AG09319 (cell line): ENCODE measurements at places on chromosomes 1 and 21.

- no peak for DNase-seq
Measured at GRCh38 chr1:110062612-110063011, 7.9 kb downstream of the ALX3 start.

DNA sequence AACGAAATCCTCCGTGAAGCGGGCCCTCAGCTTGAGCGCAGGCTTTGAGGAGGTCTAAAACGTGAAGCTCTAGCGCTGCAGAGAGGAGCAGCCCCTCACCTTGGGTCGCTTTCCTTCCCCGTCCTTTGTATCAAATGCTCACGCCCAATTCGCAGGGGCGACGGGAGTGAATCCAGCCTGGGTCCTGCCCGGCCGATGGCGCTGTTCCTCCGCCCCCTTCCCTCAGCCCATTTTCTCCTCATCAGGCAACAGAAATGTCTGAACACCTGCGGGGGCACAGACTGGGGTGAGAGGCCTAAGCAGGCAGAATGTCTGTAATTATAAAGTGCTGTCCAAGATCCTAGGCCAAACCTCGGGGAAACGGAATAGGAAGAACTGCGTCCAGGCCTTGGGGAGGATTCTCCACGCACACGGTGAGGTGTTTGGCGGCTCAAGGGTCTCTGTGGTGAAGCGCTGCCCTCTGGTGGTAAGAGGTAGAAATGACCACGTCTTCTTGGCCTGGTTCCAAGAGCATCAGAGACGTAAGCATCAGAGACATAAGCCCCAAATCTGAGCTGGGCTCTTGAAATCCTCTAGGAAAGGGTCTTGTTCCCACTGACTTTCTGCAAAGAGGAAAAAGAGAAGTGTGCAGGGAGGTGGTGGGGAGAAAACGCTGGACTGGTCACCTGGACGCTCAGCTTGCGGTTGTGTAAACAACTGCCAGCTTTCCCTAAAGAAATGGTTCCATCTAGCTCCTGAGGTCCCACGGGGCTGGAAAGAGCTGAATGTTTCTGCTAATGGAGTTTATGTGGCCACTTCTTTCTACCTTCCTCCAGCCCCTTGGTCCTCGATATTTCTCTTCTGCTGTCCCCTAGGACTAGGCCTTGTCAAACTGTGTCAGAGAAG lies 92.1 kb upstream of the CD53 start:
- peak; percentile 14 for DNase-seq

DNA sequence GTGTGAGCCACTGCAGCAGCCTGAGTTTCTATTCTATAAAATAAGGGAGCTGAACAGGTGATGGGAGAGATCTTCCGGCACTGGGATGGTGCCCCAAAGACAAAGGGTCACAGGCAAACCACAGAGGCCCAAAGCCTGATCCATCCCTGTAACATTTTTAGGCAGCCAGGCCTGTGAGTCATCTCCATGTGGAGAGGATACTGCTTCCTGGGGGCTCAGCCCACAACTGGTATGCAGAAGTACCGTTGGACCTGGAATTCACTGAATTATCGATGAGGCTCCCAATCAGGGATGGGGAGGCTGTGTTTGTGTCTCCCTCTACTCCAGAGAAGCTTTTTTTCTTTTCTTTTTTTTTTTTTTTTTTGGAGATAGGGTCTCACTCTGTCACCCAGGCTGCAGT lies 48.8 kb upstream of the WASF2 start:
- DNase-seq: no peak

DNA sequence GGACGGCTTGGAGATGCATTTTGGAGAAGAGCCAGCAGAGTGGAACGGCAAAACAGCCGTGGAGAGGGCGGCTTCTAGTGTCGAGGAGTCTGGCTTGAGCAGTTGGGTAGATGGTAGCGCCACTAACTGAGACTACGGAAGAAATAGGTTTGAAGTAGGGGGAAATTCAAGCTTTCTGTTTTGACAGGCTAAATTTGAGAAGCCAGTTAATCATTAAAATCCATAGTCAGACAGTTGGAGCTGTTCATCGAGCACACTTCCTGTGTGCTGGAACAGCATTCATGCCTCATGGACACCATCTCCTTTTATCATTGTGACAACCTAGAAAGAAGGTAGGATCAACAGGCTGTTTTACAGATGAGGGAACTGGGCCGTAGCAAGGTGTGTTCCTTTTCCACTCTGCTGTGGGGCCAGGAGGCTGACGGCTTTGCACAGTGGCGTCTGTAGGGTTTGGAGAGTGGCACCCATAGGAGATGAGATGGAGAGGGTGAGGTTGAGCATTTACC lies 3.4 kb upstream of the PKLR start:
- DNase-seq: no peak

- no peak for DNase-seq
Measured at GRCh38 chr1:185926588-185926987, 192.4 kb downstream of the HMCN1 start.

DNA sequence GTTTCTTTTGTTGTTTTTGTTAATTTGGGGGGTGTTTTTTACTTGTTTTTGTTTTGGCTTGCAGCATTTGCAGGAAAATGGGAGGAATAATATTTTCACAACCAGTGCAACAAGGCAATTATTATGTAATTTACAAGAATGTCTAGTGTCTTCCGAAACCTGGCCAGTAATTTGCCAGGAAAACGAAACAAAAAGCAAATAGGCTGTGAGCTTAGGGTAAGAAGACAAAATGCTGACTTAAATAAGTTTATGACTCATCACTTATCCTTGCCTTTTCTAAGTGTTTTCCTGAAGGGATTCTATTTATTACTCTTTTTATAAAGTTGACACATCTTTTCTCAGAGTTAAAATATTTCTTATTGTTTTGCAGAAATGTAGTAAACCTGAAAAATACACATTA lies 49.8 kb downstream of the KCNT2 start:
- peak; percentile 49 for DNase-seq

- no peak for DNase-seq
Measured at GRCh38 chr1:201022493-201022819, 1.1 kb downstream of the KIF21B start.

- DNase-seq: no peak
Measured at GRCh38 chr1:233435622-233436021, 108.1 kb downstream of the MAP3K21 start.

DNA sequence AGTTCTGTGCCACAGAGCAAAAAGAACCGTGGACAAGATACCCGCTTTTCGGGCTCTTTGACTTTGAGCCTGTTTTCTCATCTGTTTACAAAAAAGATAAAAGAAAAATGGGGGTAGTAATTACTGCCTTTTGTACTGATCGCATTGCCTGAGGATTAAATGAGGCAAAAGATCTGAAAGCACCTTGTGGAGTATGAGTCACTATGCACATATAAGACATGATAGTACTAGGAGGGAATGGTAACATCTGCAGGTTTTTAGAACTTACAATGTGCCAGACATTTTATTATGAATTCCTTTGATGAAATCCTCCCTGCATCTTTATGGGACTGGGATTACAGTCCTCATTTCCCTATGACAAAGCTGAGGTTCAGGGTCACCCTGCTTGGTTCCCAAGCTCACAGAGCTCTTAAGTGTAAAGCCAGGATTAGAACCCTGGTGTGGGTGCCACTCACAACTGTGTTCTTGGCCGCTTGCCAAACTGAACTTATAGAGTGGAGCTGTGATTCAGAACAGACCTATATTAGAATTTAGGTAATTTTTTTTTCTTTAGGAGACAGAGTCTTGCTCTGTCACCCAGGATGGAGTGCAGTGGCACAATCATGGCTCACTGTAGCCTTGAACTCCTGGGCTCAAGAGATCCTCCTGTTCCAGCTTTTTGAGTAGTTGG lies 1.8 kb downstream of the DISC1 start:
- no peak for DNase-seq

GRCh38 chr1:21651214-21652042 lies 17.7 kb downstream of the RAP1GAP start:
- no peak for DNase-seq

DNA sequence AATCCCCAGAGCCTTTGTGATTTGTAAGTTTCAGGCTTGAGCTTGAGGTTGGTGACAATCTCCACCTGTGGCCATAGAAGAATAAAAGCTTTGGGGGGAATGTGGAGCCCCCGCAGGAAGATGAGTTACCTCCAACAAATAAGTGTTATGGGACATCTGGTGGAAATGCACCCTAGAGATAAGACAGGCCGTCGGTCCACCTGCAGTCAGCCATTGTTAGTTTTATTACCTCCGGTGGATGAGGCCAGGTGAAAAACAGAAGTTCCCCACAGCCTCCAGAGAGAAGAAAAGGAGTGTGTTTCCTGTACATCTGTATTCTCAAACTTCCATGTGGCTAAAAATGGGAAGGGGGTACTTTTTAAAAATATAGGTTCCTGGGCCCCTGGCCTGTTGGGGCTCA lies 137.4 kb downstream of the KAZN start:
- no peak for DNase-seq

DNA sequence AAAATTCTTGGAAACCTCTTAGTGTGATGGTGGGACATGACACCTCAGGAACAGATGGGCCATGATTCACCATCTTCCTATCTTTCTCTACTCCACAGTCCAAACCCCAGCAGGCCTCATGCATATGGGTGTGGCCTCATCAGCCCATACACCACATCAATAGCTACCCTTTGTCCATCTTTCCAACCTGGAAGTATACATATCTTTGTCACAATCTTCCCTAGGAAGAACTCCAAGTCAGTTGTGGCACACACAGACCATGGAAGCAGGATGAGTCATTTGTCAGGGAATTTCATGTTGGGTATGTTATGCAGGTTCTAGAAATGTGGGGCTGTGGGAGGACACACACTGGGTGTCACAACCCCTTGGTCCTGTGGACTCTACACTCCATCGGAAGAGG lies 30.5 kb upstream of the CLCA4 start:
- DNase-seq: no peak

- no peak for DNase-seq
Measured at GRCh38 chr1:1677718-1678580, 14.6 kb downstream of the SLC35E2B start.

DNA sequence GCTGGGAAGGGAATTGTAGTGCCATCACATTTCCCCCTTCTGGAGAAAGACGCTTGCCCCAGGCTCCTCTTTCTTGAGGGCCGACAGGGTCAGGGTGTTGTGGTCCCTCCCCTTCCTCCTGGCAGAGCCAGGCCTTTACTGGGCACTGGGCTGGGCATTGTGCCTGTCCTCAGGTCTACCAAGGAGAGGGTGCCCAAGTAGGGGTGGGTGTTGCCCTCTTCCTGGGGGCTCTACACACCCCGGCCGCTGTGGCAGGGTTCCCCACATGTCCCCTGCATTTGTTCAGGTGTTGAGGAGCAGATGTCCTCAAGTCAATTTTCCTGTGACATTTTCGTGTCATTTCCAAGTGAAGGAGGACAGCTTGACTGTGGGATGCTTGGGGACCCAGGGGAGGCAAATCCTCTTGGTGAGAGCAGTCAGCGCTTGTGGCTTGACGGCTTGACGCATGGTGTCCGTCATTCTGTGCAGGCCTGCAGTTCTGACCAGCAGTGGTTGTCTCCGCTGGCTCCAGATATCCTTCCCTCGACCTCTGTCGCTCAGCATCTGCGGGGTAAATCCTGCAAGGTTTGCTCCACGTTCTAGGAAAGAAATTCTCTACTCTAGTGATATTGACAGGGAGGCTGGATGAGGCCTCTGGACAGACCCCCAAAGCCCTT lies 181.9 kb upstream of the VAMP3 start:
- no peak for DNase-seq

DNA sequence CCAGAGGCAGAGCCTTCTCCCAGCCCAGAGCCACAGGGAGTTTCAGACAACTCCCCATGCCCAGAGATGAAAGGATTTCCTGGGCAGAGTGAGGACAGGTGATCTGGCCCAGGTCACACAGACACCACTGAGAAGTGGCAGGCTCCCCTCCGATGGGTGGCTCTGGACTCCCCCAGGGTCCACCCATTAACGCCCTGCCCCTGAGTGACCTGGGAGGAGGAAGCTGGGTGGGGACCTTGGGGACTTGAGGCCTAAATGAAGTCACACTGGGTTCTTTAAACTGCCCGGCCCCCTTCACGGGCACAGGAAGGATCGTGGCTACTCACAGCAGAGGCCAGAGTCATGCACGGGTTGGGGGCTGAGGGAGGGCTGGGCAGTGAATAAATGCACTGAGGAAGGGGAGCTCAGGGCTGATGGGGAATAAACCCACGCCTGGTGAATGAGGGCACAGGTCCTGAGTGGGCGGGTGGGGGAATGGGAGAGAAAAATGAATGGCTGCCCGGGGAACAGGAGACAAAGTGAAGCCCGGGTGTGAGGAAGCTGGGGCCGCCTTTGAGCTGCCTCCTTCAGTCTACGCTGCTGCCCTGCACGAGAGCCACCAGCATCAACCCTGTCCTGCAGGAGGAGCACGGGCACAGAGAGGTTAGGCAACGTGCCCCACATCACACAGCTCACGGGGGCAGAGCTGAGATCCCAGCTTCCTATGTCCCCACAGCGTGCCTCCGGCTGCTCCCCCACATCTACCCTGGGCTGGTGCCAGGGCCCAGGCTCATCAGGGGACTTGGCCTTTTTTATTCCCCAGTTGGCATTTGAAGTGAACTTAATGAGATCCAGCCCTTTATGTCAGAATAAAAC lies 404.3 kb downstream of the MATN1 start:
- DNase-seq: no peak

DNA sequence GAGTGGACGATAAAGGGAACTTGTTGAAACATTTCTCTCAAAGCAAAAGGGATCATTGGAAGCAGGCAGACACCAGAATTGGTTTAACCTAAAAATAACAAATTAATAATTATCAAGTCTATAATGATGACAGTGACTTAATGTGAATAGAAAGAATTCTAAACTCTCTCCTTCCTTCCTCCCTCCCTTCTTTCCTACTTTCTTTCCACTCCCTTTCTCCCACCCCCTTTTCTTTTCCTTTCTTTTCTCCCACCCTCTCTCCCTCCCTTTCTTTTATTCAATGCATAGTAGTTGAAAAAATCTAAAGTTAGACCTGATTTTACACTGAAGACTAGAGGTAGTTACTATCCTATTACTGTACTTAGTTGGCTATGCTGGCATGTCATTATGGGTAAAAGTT lies 55.7 kb downstream of the PTPRC start:
- DNase-seq: no peak

DNA sequence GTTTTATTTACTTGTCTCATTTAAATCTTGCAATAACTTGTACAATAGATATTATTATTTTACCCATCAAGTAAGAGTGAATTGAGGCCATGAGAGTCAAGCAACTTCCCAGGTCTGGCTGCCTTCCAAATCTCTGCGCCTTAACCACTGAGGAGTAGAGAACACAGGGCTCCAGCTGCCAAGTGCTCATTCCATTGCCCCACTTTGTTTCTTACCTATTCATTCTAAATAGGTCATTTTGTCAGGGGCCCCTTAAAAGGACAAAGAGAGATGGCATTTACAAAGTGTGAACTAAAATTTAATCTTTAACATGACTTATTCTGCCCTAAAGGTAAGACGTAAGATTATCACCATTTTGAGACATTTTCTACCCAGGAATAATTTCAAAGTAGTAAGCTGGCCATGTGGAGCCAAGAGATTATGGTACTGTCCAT lies 3.5 kb downstream of the PPP1R15B start:
- no peak for DNase-seq
